ENCODE measurements at places on chromosomes 1 and 21.

DNA sequence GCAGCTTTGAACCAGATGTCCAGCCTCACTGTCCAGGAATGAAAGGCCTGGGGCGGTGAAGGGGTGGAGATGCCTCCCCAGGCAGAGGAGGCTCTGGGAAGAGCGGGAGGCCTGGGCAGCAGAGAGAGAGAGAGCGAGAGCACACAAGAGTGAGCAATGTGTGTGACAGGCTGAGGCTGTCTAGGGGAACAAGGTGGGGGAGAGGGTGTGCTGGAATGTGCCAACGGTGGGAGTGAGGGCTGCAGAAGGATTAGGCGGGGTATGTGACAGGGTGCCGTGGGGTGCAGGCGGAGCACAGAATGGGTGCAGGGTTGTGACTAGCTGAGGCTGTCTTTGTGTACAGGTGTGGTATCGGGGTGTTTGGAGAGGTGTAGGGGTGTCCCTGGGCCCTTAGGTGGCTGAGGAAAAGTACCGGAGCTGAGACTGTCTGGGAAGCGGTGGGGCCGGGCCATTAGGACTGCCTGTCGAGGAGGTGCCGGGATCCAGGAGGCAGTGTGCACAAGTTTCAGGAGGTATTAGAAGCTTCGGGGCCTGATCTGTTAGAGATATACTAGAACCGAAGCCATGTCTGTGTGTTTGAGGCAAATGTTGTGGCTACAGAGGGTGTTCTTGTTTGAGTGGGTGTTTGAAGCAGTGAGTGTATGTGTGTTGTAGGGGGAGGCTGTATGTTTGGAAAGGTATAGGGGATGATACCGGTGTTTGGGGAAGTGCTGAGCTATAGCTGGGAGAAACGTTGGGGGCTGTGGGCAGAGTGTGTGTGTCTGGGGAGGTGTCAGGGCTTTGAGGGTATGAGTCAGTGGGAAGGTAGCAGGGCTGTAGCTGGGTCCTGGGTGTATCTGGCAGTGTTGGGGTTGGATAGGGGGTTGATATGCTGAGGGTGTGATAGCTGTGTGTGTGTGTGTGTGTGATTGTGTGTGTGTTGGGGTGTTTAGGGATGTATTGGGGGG lies 9.1 kb downstream of the AHDC1 start:
- DNase-seq = no peak

GRCh38 chr1:89755591-89755990 lies 65.2 kb upstream of the LRRC8D start:
- no peak for DNase-seq

- DNase-seq = no peak
Observed at GRCh38 chr21:33402001-33402979, 923 bp upstream of the IFNGR2 start.

GRCh38 chr21:34926803-34927467 lies 122.2 kb downstream of the RUNX1 start:
- DNase-seq = no peak

Measured in RWPE2 (cell line).